IPS DF 6.9 (cell line): ENCODE measurements at places on chromosomes 5 and 9.
A peak's percentile ranks its signal among the peaks of the same experiment; 100 is the strongest.

DNA sequence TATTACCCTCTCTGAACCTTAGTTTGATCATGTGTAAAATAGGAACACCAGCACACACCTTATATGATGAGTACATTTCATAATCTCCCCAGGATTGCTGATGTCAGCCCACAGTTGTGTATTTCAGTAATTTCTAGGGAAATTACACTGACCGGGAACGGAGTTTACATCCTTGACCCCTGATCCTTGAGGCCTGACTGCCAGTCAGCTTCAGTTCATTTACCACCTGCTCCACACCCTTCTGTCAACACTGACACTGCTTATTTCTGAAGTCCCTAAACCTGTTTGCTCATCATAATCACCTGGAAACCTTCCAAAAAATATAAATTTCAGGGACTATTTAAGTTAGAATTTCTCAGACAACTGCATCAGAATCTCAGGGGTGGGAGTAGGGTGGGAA, 55.3 kb downstream of the ZNF622 start:
- no peak for DNase-seq

GRCh38 chr5:173735184-173735583, 118.7 kb upstream of the BOD1 start:
- no peak for DNase-seq

- DNase-seq: peak; percentile 77
Measured at GRCh38 chr9:37471942-37472684, 6.9 kb upstream of the ZBTB5 start.

DNA sequence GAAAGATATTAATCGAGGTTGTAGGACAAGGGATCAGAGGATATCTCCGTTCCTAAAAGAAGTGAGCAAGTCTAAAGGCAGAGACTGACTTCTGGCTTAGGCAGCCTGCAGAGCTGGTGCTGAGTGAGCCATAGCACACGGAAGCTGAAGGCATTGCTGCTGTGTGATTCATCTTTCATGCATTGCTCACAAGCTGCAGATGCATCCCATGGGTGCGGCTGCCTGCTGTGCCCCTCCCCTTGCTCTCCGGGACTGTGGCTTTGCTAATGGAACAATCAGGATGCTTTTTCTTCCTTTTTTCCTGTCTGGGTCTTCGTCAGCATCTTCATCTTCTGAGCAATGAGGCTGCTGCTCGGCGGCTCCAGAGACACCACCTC, 341.4 kb downstream of the DIRAS2 start:
- no peak for DNase-seq

- no peak for DNase-seq
Measured at GRCh38 chr9:93235300-93235960, 51.5 kb downstream of the WNK2 start.

GRCh38 chr5:43646992-43647391, 44.0 kb downstream of the NNT start:
- DNase-seq: no peak

DNA sequence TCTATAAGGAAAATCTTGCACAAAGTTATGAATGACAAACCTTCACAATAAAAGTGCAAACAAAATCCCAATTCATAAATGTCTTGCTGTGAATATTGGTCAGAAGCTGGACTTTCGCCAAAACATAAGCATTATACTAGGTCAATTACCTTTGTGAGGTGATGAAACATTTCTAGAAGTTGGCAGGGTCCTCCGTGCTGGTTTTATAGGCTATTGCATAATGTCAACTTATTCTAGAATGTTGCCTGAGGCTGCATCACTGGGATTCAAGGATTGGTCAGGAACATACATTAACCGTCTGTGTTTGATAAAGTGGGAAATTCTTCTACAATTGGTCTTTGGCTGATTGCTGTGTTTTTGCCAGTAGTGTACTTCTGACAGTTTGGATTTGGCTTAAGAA, 49.8 kb upstream of the PALM2AKAP2 start:
- DNase-seq: no peak
